ENCODE measurements at places on chromosomes 11 and 22. TPM values are rescaled to one million over a fixed set of nuclear protein-coding genes. Genes with fewer than 3 reads are reported as not detected.

DNA sequence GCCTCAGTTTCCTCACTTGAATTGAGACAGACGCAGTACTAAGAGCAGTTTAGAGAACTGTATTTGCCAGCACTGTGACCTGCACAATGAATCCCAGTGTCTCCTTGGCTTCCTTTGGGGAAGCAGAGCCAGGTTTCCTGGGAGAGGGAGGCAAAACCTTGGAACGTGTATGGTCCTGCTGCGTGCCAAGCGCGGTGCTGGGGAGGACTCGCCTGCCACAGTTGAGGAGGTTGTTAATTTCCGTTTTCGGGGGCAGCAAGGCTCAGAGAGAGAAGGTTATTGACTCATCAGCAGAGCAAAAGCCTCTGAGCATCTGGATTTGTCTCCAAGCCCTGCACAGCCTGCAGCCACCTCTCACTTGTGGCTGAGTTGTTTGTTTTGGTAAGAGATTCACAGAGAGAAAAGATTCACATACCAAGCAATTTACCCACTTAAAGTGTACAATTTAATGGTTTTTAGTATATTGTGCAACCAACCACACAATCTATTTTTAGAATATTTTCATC is 10.8 kb downstream of the SYT12 start:
- DNase-seq: no peak

PTPRCAP gene
- total RNA-seq: 352 TPM

GRCh38 chr22:40396882-40397281 is 26.5 kb downstream of the SGSM3 start:
- no peak for DNase-seq

DNA sequence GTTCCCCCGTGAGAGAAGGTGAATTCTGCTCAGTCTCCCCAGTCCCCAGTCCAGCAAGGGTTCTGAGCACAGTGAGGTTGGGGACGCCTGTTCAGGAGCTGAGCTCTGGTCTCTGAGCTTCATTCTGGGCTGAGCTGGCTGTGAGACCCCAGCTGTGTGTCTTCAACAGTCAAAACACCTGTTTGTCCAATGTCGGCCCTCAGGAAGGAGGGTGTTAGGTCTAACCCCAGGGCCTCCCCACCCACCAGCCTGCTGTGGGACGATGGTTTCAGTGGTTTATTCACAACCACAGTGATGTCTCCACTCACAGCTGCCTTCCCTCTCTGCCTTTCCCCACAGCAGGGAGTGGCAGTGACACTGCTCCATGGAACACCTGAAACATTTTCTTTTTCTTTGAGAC is 1282.9 kb downstream of the TBC1D22A start:
- DNase-seq: no peak

DNA sequence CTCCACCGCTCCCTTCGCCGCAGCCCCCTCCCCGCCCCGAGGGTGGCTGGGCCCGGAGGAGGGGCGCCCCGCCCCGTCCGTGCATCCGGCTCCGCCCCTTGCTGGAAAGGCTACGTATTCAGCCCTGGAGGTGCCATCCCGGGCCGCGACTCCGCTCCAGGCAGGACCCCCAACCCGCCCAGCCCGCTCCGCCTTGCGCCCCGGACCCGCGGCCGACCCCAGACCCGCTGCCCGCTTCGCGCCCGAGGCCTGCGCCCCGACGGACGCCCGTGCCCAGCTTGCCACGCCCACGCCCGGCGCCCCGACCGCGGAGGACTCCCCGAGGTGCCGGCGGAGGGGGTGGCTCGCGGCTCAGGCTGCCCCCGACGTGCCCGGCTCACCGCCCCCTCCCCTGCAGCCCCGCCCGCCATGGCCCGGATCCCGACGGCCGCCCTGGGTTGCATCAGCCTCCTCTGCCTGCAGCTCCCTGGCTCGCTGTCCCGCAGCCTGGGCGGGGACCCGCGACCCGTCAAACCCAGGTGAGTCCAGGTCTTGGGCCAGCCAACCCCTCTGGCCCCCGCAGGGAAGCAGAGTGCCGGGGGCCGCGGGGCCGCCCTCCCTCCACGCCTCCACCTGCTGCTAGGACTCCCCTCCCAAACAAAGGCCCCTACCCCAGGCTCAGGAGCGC is at the start of gene ADM2:
Gene ADM2, plus strand, starts transcription at position 104 of the 667 bp plus-strand sequence. Its CDS starts 305 bp downstream, at position 409.
- peak; percentile 63 for DNase-seq

MYBPC3 gene
- not detected for total RNA-seq

DNA sequence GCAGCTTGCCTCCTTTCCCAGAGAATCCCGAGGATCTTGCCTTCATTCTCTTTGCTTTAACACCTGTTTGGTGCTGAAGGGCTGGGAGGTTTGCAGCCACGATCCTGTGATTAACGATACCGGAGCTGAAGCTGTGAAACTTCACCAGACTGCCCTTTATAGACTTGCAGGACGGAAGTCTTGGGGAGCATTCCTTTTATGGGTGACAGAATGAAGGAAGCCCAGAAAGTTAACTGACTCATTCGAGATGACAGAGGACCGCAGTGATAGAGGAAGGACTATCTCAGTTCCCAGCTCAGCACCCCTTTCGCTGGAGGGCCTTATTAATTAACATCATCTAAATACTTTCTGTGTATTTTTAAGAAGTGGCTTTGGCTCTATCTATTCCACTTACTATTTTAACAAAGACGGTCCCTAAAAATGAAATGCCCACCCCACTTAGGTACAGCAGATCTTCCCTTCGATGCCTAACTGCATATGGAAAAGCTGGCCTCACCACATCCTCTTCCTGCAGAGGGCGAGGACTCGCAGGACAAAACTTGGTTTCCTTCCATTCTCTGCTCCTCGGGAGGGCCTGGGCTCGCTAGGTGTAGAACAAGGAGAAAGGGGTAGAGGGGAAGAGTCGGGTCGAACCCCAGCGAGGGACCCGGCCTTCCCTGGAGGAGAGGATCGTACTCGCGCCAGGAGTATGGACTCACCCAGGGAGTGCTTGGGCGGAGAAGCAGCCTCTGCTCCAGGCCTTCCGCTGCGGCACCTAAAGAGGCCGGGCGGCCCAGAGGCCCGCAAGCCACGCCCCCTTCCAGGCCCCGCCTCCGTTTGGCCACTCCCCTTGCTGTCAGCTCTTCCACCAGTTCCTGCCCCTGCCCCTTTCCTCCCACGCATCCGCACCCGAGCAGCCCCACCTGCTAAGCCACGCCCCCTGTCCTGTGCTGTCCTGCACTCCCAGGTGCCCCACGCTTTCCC is 30.7 kb upstream of the USP47 start:
- DNase-seq: no peak

GRCh38 chr11:2104524-2105440 is 34.4 kb downstream of the IGF2 start:
- DNase-seq: no peak

GRCh38 chr11:78415338-78415737 is 2.3 kb downstream of the GAB2 start:
- no peak for DNase-seq

DNA sequence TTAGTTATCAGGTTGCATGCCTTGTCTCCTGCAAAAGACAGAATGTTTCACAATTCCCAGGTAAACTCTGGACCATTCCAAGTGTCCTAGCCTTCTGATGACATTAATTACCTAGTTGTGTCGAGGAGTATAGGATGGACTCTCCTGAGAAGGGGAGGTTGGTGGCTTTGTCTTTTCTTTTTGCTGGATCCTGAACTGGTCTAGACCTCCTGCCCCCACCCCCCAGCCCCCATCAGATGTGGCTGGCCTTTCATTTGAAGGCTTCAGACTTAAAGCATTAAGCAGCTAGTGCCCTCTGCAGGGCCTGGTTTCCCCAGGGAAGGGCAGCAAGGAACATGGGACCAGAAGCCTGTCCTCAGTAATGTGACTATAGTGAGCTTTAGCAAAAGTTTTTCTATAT is 9.7 kb downstream of the MCAM start:
- DNase-seq: no peak

Measured in naive thymus-derived CD4-positive, alpha-beta T cell (primary cell).